Stimulated activated CD4-positive, alpha-beta T cell treated with anti-CD3 and anti-CD28 coated beads, Interleukin-4, amount 100 ng/mL, for 48 hours (primary cell): ENCODE measurements at places on chromosomes 4 and X.

- DNase-seq: no peak
Measured at GRCh38 chr4:95524729-95525128, 24.0 kb downstream of the UNC5C start.

GRCh38 chr4:118390121-118390520, 37.3 kb upstream of the PRSS12 start:
- no peak for DNase-seq

DNA sequence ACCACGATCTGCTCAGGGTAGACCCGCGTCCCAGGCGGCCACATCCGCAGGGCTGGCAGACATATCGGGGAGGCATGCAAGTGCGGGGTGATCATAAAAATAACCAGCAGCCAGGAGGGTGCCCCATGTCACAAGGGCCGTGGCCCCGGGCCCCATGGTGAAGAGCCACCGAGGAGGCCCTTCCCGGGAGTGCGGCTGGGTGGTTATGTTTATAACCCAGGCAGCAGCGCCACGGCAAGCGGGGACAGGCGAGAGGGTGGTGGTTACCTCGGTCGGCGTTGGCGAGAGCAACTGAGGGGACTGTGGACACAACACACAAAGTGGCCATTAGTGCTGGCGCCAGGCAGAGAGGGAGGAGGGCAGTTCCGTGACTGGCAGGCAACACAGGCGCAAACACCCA, 92.7 kb upstream of the AFAP1 start:
- no peak for DNase-seq

GRCh38 chr4:42917296-42917695, 24.8 kb downstream of the GRXCR1 start:
- no peak for DNase-seq

DNA sequence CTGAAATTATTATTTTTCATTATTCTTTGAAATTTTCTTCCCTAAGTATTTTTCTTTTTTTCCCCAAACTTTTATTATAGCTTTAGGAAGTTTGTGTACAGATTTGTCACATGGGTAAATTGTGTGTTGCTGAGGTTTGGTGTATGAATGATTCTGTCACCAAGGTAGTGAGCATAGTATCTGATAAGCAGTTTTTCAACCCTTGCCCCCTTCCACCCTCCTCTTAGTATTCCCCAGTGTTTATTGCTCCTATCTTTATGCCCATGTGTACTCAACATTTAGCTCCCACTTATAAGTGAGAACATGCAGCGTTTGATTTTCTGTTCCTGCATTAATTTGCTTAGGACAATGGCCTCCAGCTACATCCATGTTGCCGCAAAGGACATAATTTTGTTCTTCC, 103.9 kb upstream of the MAGEB2 start:
- no peak for DNase-seq

- no peak for DNase-seq
Measured at GRCh38 chr4:108831291-108831690, 68.4 kb upstream of the ETNPPL start.

DNA sequence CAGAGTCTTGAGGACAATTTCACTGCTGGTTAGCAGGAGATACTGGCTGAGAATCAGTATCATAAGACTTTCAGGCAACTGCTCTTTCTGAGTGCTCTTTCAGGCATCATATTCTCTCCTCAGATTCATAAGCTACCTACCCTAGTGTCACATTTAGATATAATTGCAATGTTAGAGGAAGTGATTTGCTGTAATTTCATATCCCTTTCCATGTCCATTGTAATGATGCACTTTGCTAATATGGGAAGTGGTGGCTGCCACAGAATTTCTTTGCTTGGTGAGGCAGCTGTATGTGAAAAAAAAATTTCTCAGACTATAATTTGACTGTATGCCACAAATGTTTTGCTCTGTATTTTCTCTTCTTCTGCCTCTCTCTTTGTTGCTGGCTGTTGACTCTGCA, 63.3 kb downstream of the DOCK11 start:
- no peak for DNase-seq

DNA sequence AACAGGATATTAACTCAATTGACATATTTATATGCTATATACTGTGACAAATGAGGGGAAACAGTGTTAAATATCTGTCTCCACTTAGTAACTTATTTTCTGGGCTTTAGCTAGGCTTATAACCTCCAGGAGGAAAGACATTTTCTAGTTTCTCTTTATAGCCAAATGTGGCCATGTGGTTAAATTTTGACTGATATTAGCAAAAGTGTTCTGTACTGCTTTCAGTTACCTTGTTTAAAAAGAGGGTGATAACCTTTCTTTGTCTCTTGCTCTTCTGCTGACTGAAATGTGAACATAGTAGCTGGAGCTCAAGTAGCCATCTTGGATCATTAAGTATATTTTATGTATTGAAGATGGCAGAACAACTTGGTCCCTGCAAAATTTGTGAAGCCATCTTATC, 253.7 kb downstream of the PDHA2 start:
- no peak for DNase-seq

DNA sequence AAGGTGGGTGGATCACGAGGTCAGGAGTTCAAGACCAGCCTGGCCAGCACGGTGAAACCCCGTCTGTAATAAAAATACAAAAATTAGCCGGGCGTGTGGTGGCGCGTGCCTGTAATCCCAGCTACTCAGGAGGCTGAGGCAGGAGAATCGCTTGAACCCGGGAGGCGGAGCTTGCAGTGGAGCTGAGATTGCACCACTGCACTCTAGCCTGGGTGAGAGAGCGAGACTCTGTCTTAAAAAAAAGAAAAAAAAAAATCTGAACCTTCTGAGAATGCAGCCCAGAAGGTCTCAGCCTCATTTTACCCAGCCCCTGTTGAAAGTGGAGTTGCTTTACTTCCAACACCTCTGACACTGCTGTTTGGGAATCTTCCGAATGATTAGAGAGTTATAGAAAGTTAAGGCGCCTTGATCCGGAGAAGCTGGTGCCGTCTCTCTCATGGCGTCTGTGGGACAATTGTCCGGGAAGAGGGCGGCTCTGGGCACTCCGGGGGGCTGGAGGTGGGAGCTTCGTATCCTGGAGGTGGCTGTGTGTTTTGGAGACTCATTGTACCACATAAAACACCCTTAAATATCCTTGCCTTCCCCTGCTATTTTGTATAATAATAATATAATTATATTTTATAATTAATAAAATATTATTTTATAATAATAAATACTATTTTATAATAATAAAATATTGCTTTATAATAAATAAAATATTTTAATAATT, 92.7 kb upstream of the PPP2R3B start:
- no peak for DNase-seq

GRCh38 chr4:24930151-24930550, 17.3 kb upstream of the CCDC149 start:
- DNase-seq: no peak

DNA sequence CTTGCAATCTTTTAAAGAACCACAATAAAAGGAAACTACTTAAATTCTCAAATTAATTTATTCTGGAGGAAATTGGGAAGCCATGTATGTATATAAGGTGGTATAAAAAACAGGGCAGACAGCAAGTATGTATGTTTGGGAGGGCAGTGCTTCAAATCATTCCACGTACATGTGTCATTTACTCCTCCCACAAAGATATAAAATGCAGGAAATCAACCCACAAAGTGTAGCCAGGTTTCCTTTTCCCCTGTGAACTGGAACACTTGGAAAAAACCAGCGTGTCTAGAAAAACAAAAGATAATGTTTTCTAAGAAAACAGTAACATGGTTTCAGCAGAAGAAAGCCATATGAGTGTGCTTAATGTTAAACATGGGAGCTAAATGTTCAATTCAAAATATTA, 156.7 kb upstream of the FAM47A start:
- DNase-seq: no peak

DNA sequence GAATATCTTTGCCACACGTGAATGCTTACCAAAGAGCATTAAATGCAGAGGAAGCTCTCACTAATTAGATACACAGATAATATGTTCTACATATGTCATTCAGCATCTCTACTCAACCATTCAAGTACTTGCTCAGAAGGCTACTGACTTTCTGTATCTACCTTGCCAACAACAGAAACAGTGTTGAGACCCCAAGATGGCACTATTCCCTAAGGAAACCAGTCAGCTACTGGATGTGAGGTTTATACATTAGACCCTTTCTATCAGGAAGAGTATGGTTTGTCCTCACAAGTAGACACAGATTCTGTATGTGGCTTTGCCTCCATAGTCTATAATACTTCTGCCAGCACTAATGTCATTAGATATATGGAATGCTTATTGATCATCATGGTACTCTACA, 443.9 kb upstream of the INTU start:
- no peak for DNase-seq

DNA sequence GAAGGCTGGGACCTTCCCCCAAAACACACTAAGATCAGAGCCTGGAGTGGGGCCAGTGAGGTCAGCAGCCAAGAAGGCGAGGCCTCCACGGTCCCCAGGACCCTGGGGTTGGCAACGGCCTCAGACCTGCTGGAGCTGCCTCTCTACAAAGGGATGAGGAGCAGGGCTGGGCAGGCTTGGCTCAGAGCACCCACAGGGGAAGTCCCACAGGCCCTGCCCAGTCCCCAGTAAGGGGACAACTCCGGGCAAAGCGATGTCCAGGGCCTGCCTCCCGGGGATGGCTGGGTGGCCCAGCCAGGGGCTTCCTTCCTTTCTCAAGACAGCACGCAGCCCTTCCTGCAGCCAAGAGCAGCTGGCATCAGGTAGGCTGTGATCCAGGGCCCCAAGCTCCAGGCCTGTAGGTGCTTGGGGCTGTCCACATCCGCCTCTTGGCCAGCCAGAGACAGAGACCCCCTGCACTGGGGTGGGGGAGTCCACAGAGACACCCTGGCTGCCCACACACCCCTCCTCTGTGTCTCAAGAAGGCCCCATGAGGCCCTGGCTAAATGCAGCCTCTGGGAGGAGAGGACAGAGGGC, 5.7 kb downstream of the MXD4 start:
- DNase-seq: no peak

- DNase-seq: no peak
Measured at GRCh38 chr4:84483688-84484087, 15.4 kb downstream of the NKX6-1 start.

- no peak for DNase-seq
Measured at GRCh38 chrX:25039036-25039435, 23.3 kb upstream of the ARX start.

DNA sequence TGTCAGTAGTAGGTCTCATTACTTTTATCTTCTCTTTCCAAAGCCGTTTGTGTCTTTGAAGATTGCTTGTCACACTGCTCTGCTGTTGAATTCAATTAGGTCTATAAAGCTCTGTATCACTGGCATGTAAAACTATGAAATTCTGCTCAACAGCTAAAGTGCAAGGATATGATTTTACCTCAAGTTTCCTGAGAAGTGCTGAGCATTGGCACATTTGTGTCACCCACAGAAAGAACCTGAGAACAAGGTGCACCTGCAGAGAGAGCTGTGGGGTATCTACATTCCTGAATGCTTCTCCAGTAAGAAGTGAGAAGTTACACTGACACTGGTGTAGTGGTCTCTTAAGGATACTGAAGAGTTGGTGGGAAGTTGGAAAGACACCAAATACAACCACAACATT, 274.0 kb downstream of the INPP4B start:
- DNase-seq: no peak

- no peak for DNase-seq
Measured at GRCh38 chr4:94758141-94758699, 465 bp downstream of the BMPR1B start.

GRCh38 chr4:53637348-53637747, 46.1 kb upstream of the LNX1 start:
- DNase-seq: no peak

DNA sequence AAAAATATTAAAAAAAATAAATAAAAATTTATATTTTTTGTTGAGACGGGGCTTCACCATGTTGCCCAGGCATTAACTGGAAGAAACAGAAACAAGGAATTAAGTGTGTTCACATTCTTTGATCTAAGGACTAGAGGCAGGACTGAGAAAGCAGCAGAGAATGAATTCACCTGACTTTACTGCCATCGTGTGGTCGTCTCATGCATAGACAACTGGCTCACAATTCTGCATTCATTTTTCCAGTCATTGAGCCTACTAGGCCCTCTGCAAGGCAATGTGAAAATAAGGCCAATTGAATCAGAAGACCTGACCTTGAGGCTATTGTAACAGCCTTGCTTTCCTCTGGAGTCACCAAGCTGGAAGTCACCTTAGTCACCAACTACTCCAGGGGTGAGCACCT, 37.4 kb downstream of the LHFPL1 start:
- DNase-seq: no peak

GRCh38 chr4:40316782-40317635, 18.1 kb upstream of the CHRNA9 start:
- DNase-seq: peak; percentile 41

GRCh38 chr4:138404251-138404650, 162.1 kb upstream of the SLC7A11 start:
- no peak for DNase-seq

GRCh38 chr4:113080050-113080449, 30.6 kb downstream of the ANK2 start:
- DNase-seq: no peak

DNA sequence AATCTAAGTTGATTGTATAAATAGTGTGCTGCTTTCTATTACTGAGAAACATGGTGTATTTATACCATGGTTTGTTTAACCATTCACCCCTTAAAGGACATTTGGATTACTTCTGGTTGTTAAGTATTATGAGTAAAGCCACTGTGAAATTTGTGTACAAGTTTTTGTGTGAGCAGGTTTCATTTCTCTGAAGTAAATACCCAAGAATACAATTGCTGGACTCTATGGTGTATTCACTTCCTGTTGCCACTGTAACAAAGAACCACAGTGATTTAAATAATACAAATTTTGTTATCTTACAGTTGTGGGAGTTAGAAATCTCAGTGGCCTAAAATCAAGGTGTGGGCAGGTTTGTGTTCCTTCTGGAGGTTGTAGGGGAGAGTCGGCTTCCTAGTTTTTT, 869.6 kb downstream of the CCSER1 start:
- DNase-seq: no peak

DNA sequence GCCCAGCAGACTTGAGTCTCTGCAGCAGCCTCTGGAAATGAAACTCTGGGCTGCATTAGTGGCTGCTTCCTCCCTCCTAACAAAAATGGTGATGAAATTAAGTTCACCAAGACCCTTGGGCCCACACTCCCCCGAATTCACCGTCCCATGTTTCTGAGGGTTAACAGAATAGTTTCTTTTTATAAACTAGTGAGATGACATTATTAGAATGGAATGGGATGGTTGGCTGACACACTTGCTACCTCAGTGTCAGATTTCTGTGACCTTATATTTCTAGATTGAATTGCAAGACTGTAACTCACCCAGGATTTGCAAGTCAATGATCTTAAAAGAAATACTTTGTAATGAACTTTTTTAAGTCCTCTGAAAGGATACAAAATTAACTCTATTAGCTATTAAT, 127.1 kb downstream of the SHROOM3 start:
- no peak for DNase-seq

- DNase-seq: no peak
Measured at GRCh38 chrX:152893980-152894610, 3.8 kb upstream of the ZNF185 start.

GRCh38 chrX:13597874-13598273, 28.5 kb downstream of the EGFL6 start:
- DNase-seq: no peak

GRCh38 chrX:128078545-128078944, 26.3 kb upstream of the ACTRT1 start:
- DNase-seq: no peak

DNA sequence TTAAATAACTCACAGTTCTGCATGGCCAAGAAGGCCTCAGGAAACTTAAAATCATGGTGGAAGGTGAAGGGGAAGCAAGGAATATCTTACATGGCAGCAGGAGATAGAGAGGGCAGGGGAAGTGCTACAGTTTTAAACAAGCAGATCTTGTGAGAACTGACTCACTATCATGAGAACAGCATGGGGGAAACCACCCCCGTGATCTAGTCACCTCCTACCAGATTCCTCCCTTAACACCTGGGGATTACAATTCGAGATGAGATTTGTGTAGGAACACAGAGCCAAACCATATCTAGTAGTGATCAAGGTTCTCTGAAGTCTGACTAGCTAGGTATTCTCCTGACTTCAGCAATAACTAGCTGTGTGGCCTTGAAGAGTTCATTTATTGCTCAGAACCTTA, 56.0 kb downstream of the BANK1 start:
- no peak for DNase-seq
